ENCODE measurements at places on chromosomes 3 and 15. TPM values are rescaled to one million over a fixed set of nuclear protein-coding genes. Genes with fewer than 3 reads are reported as not detected.

Gene C2CD4B
- total RNA-seq, result 2.5 TPM

Gene LRRN1
- total RNA-seq, result 0.55 TPM

- H3K27me3 ChIP-seq, result no peaks in the 10 kb centered on the region
- H3K27ac ChIP-seq, result no peak overlapping the region
- no peak overlapping the region for H3K4me3 ChIP-seq
Measured at GRCh38 chr3:24481193-24481592, 13.5 kb downstream of the THRB start.

Gene SLC15A2
- 5.6 TPM for total RNA-seq

GRCh38 chr15:64089543-64090280 is 3.9 kb downstream of the CIAO2A start:
- H3K4me3 ChIP-seq, result no peak overlapping the region
- H3K36me3 ChIP-seq, result no peaks in the 10 kb centered on the region
- peak overlapping the region; percentile 60 for H3K27ac ChIP-seq
- peaks cover 12% of the 10 kb centered on the region for H3K4me1 ChIP-seq

- no peaks in the 10 kb centered on the region for H3K4me1 ChIP-seq
- H3K27me3 ChIP-seq, result peaks cover 36% of the 10 kb centered on the region
- no peak overlapping the region for H3K4me3 ChIP-seq
- no peak overlapping the region for H3K27ac ChIP-seq
Measured at GRCh38 chr15:91291673-91292072, 191.6 kb downstream of the SV2B start.

GRCh38 chr3:182606905-182607504 is 186.3 kb upstream of the ATP11B start:
- H3K36me3 ChIP-seq, result no peaks in the 10 kb centered on the region
- H3K27ac ChIP-seq, result peak overlapping the region; percentile 70
- H3K4me3 ChIP-seq, result no peak overlapping the region
- no peak for DNase-seq

DNA sequence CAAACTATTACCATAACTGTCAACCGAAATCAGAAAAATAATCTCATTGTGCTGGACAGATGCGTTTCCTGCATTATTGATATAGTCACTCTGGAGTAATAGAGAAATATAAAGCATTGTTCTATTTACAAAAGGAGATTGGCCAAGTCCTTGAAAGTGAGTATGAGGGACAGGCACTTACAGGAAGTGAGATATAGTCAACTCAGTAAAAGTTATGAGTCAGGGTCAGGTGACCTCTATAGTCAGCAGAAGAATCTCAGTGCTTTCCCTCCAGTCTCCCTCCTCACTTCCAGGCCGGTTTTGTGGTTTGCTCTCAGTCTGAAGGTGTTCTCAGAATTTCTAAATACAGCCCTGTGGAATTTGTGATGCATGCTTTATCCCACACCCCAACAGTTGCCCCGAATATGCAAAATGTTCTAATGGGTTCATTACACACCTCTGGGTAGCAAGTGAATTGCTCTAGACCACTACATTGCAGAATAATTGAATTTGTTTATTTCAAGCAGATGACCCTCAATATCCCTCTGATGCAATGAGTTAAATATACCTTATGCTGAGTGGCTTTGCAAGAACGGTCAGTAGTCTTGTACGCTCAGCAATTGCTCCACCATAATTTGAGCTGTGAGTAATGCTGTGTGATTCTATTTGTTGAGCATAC is 787.7 kb downstream of the MCTP2 start:
- no peak overlapping the region for H3K27ac ChIP-seq
- no peak overlapping the region for H3K4me3 ChIP-seq
- H3K4me1 ChIP-seq, result peaks cover 7% of the 10 kb centered on the region
- H3K27me3 ChIP-seq, result no peaks in the 10 kb centered on the region

DNA sequence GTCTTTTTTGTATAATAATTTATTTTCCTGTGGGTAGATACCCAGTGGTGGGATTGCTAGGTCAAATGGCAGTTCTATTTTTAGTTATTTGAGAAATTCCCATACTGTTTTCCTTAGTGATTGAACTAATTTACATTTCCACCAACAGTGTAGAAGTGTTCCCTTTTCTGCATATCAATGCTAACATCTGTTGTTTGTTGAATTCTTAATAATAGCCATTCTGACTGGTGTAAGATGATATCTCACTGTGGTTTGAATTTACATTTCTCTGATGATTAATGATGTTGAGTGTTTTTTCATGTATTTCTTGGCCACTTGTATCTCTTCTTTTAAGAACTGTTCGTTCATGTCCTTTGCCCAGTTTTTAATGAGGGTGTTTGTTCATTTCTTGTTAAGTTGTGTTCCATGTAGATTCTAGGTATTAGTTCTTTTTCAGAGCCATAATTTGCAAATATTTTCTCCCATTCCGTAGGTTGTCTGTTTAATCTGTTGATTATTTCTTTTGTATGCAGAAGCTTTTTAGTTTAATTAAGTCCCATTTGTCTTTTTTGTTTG is 713.3 kb upstream of the EPHA6 start:
- H3K4me1 ChIP-seq, result no peaks in the 10 kb centered on the region
- no peak for DNase-seq
- no peaks in the 10 kb centered on the region for H3K36me3 ChIP-seq
- no peak overlapping the region for H3K4me3 ChIP-seq
- no peaks in the 10 kb centered on the region for H3K27me3 ChIP-seq
- H3K27ac ChIP-seq, result no peak overlapping the region

Gene TOPAZ1
- total RNA-seq, result not detected

Gene ROPN1
- 1.9 TPM for total RNA-seq
